Central memory CD8-positive, alpha-beta T cell (primary cell): ENCODE measurements at places on chromosomes 3 and 15.

DNA sequence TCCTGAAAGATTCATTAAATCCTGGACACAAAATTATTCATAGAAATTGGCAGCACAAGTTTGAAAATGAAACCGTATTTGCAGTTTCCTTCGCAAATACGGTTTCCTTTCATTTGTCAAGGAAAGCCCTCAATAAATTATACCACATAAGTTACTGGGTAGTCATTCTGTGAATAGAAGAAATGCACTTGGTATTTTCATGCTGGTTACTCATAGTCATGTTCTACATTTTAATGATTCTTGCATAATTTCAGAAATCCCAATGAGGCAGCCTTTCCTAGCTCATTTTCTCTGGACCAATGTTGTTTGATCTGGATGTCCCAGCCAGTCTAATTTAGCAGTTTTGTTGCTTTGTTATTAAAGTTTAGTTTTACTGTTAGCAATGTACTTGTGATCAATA is 43.2 kb downstream of the MINAR1 start:
- DNase-seq: no peak

DNA sequence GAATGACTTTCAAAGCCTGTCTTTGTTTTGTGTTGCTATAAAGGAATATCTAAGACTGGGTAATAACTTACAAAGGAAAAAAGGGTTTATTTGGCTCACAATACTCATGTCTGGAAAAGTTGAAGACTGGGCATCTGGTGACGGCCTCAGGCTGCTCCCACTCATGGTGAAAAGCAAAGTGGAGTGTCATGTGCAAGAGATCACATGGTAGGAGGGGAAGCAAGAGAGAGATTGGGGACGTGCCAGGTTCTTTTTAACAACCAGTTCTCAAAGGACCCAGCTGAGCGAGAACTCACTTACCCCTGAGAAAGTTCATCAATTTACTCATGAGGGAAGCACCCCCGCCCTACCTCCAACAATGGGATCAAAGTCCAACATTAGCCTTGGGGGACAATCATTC is 929.4 kb downstream of the ROBO1 start:
- no peak for DNase-seq

DNA sequence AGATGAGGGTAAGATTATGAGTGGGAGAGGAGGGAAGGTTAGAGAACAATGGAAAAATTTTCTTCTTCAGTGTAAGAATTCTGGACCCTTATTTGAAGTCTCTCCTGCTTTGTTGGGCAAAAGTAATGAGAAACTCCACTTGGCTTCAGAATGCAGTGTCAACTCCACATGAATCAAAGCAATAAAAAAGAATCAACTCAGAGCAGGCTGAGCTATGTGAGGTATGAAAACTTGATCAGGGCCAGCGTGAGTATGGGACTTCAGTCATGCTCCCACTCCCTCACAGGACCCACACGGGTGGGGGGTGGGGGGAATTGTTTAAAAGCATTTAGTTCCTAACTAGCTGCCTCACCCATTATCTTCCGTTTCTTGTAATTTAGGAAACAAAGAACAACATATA is 502.2 kb downstream of the PDCD6IP start:
- DNase-seq: no peak

- DNase-seq: no peak
Measured at GRCh38 chr3:26252001-26252400, 370.6 kb upstream of the LRRC3B start.

DNA sequence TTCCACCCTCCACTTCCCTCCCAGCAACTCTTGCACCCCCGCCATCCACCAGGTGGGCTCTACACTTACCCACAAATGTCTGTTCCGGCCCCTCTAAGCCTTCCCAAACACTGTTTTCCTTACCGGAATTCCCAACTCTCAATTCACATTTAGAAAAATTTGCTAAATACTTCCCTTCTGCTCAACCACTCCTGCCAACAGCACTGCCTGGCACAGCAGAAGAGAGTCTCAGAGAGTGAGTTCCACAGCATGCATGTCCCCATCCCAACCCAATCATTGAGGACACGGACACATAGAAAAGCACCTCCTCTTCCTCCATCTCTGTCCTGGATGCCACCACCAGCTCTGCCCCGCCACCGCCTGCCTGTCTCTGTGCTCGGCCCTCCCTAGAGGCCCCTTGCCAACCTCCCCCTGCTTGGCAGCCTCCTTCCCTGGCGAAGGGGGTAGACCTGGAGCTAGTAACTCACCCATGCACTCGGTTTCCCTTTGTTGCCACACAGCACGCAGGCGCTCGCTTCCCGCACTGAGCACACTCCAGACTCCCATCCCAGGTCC is 66.2 kb upstream of the SLC6A1 start:
- DNase-seq: no peak

DNA sequence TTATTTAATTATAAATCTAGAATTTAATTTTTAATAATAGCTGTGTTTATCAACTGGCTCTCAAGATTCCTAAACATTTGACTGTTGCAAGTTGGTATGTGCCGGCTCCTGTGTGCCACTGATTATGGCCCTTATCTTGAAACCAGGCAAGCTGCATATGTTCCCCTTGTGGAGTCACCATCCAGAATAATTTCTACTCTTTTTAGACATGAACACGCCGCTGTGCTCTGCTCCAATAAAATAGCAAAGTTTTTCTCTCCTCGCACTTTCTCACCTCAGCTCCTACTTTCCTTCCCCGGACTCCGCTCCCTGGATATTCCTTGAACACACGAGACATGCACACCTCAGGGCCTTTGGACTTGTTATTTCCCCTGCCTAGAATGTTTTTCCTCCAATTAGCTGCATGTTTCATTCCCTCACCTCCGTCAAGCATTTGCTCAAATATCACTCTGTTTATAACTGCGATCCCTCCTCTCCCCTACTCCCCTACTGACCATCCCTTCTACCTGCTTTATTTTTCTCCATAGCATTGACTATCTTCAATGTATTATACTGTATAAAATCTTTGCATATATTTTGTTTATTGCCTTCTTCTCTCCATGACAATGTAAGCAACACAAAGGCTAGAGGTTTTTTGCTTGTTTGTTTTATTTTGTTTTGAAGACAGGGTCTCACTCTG is 26.1 kb upstream of the ERICH6 start:
- DNase-seq: no peak
